ENCODE measurements at places on chromosomes 4 and X.
A peak's percentile ranks its signal among the peaks of the same experiment; 100 is the strongest.

DNA sequence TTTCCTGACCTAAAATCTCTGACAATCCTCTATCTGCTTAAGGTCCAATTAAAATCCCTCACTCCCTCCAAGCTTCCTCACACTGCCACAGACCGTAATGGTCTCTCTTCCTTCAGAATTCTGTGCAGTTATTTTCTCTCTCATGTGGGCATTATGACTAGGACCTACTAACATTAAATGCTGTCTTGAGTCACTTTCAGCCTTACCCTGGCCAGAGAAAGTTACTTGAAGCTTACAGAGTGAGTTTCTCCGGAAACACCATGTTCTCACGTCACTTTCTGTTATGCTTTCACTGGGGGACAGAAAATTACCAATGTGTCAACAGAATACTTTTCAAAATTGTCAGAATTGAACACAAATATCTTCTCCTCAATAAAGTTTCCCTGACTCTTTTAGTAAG, 271.8 kb downstream of the INPP4B start:
- no peak for DNase-seq

DNA sequence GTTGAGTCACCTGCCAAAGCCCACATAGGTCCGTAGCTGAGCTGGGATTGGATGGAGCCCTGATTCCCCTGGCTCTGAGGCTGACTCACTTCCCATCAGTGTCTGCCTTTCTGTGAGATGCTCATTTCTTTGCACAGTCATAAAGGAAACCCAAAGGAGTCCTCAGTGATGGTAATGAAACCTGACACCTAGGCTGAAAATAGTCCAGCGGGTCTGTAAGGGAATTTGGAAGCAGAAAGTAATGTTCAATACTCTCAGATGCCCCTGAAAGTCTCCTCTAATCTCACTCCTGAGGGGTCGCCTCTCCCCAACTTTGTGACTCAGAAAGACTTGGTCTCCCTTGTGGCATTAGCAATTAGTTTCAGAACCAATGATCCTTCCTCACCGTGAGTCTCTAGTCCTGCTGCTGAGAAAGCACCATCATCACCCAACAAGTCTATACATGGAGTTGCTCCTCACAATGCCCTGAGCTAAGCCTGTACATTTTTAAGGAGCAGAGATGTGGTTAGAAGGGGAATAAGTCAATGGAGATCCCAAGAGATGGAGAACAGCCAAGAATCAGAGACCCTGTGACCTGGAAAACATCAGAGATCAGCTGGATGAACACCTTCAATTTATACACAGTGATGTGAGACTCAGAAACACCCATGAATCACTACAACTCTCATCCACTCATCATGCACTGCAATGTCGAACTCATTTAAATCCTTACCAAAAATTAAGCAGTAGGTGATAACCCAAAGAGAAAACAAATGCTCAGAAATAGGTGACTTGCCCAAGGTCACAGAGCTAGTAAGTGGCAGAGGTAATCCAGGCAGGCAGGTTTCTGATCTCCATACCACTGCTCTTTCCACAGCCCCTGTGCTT, 219.0 kb upstream of the CPEB2 start:
- peak; percentile 16 for DNase-seq

GRCh38 chrX:43716144-43716543, 60.0 kb downstream of the MAOA start:
- DNase-seq = no peak

DNA sequence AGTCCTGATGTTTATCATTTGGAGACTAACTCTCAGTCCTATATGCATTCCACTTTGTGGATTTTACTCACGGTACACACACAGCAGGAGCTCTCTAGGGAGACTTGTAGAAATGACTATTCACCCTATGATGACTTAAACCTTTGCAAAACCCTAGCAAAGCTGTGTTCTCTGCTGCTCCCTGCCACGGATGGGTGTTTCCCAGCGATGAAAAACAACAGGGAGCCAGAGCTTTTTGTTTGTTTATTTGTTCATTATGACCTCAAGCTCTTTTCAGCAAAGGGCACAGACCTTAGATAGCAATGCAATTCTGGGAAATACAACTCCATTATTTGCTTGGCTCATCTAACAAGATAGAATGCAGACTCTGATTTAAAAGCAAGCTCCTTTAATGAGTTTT, 156.6 kb downstream of the GRIA3 start:
- DNase-seq = peak; percentile 34

DNA sequence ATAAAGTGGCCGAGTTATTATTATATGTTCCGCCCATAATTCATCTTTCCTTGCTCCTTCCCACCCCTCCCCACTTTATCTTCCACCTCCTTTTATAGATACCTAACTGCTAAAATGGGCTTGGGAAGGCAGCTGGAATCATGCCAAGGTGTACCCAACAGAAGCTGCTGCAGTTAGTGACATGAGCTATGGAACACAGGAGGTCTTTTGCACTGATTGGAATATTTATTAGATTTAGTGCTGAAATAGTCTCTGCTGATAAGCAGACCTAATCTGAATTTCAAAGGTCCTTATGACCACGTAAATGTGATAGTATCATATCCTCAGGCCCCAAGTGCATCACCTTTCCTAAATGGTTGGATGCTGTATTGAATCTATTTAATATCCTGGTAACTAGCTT, 64.9 kb downstream of the HMGB2 start:
- no peak for DNase-seq

Measured in fibroblast of the aortic adventitia (primary cell).